Smooth muscle cell of trachea (primary cell): ENCODE measurements at places on chromosomes 4 and X. TPM values are rescaled to one million over a fixed set of nuclear protein-coding genes. Genes with fewer than 3 reads are reported as not detected.

The KLHL13 gene
- total RNA-seq, result 18.0 and 28.5 TPM in 2 replicates

The CASP3 gene
- total RNA-seq, result 17.9 and 23.1 TPM in 2 replicates

The GPR143 gene
- total RNA-seq, result not detected in 2 replicates

The POLN gene
- 3.2 and 5.3 TPM in 2 replicates for total RNA-seq

The SOD3 gene
- total RNA-seq, result 42.3 and 106 TPM in 2 replicates

The UCHL1 gene
- total RNA-seq, result 341 and 500 TPM in 2 replicates

The WAS gene
- 0.17 TPM in 1 of 2 replicates, not detected in the other for total RNA-seq

The LIAS gene
- 6.1 and 9.9 TPM in 2 replicates for total RNA-seq

The DCLK2 gene
- 13.5 and 16.2 TPM in 2 replicates for total RNA-seq

The HTR2C gene
- total RNA-seq, result not detected in 2 replicates

The FGG gene
- total RNA-seq, result not detected in 2 replicates

The CFAP47 gene
- total RNA-seq, result not detected in 2 replicates

The TCEAL3 gene
- 15.5 and 17.7 TPM in 2 replicates for total RNA-seq

The MFAP3L gene
- 1.5 and 1.7 TPM in 2 replicates for total RNA-seq

The AKAP14 gene
- total RNA-seq, result not detected in 2 replicates

The MAGEA10 gene
- not detected in 2 replicates for total RNA-seq

The RNF212 gene
- 1.5 and 4.6 TPM in 2 replicates for total RNA-seq
